ENCODE measurements at places on chromosomes 7 and 10.

DNA sequence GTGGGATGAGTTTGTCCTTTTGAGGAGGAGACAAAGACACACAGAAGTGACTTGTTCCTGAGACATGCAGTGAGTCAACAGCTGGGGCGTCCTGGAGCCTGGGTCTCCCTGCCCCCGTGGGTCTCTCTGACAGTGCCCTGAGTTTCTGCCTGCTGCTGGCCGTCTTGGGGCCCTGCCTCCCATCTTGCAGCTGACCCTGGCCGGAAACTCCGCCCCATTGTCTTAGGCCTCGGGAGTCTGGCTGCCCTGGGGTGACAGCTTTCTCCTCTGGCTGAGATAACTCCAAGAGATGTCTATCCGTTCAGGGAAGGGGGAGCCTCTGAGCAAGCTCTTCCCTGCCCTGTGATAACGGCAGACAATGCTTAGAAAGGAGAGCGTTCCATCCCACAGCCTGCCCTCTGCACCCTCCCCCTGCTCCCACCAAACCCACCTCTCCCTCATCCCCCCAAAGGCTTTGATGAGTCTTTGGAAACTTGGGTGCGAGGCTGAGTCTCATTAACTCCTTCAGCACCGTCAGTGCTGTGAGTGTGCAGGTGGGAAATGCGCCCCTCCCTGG, 69.5 kb upstream of the PODXL start:
- no peak for DNase-seq

GRCh38 chr10:119633538-119634218, 17.5 kb upstream of the BAG3 start:
- peak; percentile 39 for DNase-seq

- DNase-seq: peak; percentile 75
These were observed at the start of gene TMEM176B for GRCh38 chr7:150799741-150800580. TSS of gene TMEM176B (minus strand) at chr7:150800364. CDS start at chr7:150796569, 3,795 bp downstream.

DNA sequence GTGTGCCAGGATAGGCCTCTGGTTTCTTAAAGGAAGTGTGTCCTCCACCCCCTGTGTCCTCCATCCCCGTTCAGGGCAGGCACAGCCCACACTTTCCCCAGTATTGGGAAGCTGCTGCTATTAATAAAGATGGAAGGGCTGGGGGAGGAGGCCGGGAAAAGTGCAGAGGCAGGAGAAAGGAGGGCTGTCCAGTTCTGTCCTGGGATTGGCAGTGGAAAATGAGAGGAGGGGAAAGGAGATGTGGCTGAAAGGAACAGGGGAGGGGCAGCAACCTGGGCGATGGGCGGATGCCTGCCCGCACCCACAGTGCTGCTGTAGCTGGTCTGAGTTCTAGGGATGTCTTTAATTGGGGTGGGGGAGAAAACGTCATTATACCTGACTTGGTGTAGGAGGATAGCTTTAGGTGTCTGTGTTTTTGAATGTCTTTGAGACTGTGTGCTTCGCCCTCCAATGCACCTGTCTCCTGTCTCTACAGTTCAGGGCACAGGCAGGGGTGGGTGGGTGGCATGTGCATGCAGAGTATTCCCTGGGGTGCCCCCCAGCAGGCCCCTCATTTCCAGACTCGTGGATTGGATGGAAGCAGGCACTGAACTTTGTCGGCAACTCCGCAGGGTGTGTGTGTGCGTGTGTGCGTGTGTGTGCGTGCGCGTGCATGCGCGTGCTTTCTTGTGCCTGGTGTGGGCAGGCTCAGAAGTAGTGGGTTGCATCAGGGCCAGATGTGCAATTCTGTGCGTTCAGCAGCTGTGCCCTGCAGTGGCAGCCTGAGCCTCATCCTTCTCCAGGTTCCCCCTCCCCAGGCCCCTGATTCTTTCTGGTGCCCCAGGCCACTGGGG, 2.5 kb downstream of the TRIM8 start:
- DNase-seq: peak; percentile 73

DNA sequence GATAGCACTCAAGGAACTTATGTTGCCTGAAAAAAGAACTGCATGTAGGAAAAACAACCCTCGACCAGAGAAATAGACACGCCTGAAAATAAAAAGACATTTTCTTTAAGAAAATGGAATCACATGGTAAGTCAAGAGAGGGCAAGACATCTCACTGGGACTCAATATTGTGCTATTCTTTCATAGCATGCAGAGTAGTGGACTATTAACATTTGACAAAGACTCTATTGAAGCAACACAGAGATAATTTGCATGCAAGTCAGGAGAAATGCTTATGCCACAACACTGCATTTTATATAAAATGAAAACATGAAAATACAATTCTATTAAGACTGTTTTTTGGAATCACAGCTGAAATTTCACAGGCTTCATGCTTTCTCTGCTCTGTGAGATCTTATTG, 77.9 kb upstream of the RHOBTB1 start:
- no peak for DNase-seq

- no peak for DNase-seq
These were observed 43.4 kb downstream of the CAMK2B start for GRCh38 chr7:44281811-44282600.

GRCh38 chr10:79470096-79470495, 24.7 kb upstream of the ZCCHC24 start:
- DNase-seq: no peak

GRCh38 chr10:90872648-90873020, 860 bp downstream of the RPP30 start:
- no peak for DNase-seq

DNA sequence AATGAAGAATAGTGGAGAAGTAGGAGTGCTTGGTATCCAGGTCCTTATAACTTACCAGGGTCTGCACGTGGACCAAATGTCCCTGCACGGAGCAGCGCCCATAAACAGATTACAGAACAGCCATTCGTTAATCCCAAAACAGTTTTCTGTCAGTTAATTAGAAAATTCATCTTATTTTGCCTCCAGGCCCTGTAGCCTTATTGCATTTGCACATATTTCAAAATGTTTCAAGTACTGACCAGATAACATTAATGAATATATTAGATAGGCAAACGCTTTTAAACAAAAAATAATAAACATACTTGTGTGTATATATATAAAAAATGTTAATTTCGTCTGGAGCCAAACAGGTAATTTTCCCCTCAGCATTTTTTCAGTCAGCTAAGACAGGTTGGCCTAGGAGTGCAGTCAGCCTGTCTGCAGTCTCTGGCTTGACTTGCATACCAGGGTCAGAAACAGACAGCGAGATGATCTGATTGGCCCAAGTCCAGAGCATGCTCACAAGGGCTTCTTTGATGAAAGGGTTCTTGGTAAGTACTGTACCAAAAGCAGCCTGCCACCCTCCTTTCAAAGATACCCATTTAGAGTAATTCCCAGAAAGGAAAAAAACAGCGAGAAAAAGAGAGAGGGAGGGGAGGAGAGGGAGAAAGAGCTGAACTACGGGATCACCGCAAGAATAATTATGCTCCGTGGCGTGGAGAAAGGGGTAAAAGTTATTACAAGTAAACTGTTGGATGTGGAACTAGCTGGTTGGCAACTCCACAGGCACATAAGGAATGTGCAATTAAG, 194.4 kb upstream of the TCF7L2 start:
- no peak for DNase-seq

Data from hindlimb muscle (tissue), 1 donor.